ENCODE measurements at places on chromosomes 4 and X.

DNA sequence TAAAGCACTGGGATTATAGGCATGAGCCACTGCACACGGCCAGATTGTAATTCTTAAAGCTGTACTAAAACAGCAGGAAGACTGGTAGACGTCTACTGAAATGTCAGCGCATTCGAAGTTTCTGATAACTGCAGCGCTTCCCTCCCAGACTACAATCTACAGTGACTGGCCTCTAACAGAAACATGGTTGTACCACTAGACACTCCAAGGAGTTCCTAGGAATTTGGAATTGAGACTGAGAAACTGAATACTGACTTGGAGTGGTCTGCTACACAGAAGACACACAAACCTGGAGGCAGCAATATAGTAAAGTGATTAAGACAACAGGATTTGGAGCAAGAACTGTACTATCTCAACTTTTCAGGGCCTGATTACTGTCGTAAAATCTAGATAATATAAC lies 937 bp downstream of the HELQ start:
- peak; percentile 15 for DNase-seq

DNA sequence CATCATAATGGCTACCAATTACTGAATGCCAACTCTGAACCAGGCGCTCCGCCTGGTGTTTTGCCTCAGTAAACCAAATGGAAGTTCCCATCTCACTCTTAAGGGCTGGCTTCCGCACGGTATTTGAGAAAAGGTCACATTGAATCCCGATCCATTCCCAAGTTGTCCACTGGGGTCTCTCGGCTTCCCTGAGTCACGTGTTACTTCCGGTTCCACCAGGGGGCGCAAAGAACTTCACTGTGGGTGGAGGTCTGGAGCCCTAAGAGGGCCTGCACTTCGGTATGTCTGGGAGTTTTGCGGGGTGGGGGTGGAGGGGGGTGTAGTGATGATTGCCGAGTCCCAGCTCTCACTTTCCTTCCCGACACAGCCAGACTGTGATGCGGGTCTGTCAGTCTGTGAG lies 13.4 kb upstream of the NHS start:
- no peak for DNase-seq

DNA sequence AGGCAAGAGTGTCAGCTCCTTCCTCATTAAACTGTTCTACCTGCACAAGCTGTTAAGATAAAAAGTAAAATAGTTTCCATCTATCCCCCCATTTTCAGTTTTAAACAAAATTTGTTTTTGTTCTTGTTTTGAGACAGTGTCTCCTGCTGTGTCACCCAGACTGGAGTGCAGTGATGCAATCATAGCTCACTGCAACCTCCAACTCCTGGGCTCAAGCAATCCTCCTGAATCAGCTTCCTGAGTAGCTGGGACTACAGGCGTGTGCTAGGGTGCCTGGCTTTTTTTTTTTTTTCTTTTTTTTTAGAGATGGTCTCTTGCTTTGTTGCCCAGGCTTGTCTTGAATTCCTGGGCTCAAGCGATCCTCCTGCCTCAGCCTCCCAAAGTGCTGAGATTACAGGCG lies 105.4 kb downstream of the HS6ST2 start:
- DNase-seq, result peak; percentile 60

DNA sequence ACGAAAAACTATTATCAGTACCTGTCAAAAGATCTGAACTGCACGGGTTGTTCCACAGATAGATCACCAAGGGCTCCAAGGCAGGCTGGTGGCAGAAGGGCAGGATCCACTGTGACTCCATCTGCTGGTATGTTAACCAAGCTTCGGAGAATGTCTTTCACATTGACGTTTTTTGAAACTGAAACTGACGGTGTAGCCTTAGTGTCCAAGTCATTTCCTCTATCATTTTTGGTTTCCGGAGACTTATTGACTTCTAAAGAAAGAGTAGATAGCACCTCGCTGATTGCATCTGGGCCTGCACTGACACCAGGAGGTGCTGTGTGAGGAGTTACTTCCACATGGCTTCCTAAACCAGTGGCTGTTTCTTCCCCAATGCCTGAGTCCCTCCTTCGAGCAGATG lies 186.9 kb downstream of the LRBA start:
- no peak for DNase-seq

GRCh38 chr4:86338989-86339388 lies 20.9 kb downstream of the MAPK10 start:
- peak; percentile 97 for DNase-seq

DNA sequence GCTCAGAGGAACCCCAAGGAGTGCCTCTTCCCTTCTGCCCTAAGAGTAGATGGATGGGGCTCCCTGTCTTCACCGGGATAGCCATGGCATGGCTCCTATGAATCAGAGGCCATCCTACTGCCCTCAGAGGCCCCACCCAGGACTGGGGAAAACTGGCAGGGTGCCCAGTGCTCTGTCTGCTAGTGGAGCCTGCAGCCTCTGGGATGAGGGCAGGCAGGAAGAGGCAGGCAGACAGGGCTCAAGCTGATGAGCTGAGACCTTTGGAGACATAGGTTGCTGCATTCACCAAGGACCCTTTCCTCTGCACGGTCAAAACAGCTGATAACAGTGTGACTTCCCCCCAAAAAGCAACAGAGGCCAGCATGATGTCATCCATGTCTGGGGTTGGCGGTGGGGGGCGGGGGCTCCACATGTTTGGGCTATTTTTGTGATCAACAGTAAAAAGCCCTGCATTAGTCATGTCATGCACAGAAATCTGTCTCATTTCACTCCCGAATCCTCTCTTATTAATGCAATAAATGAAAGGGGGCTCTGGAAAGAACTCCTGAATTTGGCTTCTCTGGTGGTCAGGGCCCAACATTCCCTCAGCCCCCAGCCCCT lies 207.6 kb upstream of the MAMLD1 start:
- peak; percentile 25 for DNase-seq

- DNase-seq, result peak; percentile 64
Measured at GRCh38 chrX:129522184-129523078, 859 bp downstream of the SMARCA1 start.

DNA sequence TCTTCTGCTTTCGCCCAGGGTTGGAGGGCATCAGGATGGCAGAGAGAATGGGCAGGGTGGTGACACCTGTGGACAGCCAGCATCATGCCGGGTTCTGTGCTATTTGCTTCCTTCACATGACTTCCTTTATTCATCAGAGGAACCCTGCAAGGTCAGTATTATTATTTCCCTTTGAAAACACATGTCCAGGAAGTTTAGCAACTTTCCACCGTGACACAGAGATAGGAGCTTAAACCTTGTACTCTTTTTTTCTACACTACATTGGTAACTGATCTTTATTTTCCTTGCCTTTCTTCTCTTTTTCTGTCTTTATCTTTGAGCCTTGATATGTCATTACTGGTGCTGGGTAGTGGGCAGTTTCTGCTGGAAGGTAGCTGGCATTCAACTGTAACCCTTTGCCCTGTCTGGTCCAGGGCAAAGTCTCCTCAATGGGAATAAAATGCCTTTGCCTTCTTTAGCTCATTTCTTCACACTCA lies 5.0 kb upstream of the MGST2 start:
- DNase-seq, result peak; percentile 53

DNA sequence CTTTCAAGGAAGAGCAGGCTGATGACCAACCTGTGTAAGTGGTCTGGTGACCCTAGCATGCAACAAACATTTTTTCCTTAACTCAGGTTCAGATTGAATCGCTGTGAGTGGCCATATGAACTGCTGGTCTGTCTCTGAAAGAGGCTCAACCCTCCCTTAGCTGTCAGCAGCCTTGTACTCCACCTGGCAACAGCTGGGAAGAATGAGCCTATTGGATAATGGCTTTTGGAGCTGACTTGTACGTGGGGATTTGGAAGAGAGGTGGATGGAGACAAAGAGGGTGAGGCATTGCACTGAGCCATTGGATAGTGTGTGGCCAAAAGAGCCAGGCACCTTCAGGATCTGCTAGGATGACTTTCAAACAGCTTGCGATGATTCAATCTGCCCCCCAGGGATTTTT lies 35.7 kb upstream of the BMP15 start:
- no peak for DNase-seq

GRCh38 chr4:647481-647880 lies 22.1 kb downstream of the PDE6B start:
- DNase-seq, result no peak

DNA sequence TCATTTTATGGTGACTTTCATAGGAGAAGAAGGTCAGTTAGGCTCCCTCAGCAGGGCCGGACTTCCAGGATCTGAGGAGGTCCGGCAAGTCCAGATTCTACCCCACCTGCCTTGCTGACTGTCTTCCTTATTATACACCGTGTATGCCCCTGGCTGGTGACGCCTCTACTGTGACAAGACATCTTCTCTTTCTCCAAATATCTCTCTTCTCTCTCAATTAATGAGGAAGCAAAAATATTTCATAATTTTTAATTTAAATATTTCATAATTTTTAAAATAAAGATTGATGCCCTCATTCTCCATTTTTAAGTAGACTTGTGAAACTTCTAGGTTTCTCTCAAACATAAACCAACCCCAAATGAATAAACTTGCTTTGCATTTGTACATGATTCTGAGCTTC lies 202.5 kb downstream of the NSUN7 start:
- DNase-seq, result no peak

DNA sequence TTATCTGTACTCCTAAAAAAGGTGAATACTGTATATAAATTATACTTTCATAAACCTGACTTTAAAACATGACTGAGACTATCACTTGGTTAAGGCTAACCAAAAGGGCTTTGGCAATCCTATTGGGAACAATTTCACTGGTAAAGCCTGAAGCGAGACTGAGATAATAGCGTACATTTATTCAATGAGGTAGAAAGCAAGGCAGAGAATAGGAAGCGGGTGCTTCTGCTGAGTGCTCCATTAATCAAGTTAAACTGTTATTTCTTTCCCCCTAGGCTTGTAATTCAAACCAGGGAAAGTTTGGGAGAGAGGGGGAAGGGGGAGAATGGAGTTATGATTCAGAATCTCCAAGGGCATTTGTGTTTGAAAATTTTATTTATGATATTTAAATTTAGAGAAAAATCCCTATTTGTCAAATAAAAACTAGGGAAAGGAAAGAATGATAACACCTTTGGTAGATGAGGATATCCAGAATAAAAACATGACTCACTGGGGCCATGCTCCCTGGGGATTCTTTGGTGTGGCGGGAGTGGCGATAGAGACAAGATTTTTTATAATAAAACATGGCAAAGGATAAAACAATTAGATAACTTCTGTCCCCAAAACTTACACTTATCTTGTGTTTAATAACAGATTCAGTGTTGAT lies 34.6 kb upstream of the SORBS2 start:
- DNase-seq, result no peak

DNA sequence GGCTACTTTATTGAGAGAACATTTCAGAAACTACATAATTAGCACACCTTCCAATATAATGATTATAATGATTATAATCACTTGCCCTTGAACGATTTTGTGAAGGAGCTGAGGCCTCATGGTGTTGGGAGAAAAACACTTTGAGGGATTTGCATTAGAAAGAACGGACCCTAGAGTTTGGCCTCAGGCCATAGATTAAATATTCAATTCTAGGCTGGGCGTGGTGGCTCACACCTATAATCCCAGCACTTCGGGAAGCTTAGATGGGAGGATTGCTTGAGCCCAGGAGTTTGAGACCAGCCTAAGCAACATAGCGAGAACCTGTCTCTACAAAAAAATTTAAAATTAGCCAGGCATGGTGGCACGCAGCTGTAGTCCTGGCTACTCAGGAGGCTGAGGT lies 12.9 kb upstream of the PRKG2 start:
- no peak for DNase-seq

- no peak for DNase-seq
Measured at GRCh38 chr4:168511780-168512489, 15.1 kb downstream of the PALLD start.

DNA sequence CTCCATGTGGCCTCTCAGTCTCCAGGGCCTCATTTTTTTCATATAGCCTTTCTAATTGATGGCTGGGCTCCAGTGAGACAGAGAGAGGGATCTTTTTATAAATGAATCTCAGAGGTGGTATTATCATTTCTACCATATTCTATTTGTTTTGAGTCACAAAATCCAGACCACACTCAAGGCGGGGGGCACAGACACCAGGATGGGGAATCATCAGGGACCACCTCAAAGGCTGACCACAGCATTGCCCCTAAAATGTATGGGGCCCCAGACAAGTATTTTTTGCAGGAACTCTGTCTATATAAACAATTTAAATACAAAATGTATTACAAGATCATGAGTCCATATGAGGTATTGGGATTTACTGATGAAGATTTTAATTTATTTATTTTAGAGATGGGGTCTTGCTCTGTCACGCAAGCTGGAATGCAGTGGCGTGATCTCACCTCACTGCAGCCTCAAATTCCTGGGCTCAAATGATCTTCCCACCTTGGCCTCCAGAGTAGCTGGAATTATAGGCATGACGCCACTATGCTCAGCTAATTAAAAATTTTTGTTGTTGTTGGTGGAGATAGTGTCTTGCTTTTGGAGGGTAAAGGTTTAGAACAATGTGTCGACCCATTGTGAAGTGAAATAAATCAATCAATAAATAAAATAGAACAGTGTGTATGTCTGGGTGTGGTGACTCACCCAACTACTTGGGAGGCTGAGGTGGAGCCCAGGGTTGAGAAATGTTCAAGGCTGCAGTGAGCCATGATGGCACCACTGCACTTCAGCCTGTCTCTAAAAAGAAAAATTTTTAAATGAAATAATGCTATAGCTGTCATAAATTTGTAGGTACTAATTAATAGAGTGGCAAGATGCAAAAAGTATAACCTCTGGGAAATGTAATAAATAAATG lies 29.4 kb downstream of the WDR13 start:
- DNase-seq, result peak; percentile 63

- no peak for DNase-seq
Measured at GRCh38 chr4:54942721-54943120, 182.7 kb downstream of the KDR start.

GRCh38 chr4:108814326-108814725 lies 51.5 kb upstream of the ETNPPL start:
- no peak for DNase-seq

GRCh38 chrX:46208225-46208854 lies 336.9 kb downstream of the ZNF674 start:
- peak; percentile 60 for DNase-seq

DNA sequence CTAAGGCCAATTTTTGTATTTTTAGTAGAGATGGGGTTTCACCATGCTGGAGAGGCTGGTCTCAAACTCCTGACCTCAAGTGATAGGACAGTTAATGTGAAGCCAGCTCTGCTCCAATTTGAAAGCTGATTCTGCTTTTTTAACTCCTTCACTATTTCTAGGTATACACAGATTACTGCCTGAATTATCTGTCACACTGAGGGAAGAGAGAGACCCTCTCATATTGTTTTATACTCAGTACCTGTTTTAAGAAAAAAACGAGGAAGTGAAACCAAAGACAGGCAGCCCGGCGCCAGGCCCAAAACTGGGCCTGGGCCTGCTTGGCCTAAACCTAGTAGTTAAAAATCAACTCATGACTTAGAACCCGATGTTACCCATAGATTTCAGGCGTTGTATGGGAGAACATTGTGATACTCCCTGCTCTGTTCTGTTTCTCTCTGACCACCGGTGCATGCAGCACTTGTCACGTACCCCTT lies 1601.5 kb upstream of the PCDH10 start:
- DNase-seq, result no peak

- DNase-seq, result no peak
Measured at GRCh38 chr4:23779422-23779821, 110.4 kb downstream of the PPARGC1A start.

GRCh38 chr4:35250761-35251160 lies 993.6 kb downstream of the ARAP2 start:
- DNase-seq, result peak; percentile 24

Data from iris pigment epithelial cell (primary cell).